ENCODE measurements at places on chromosomes 3 and 15. TPM values are rescaled to one million over a fixed set of nuclear protein-coding genes. Genes with fewer than 3 reads are reported as not detected.

- no peak for DNase-seq
Observed at GRCh38 chr15:79897701-79898113, 893 bp upstream of the MTHFS start.

DNA sequence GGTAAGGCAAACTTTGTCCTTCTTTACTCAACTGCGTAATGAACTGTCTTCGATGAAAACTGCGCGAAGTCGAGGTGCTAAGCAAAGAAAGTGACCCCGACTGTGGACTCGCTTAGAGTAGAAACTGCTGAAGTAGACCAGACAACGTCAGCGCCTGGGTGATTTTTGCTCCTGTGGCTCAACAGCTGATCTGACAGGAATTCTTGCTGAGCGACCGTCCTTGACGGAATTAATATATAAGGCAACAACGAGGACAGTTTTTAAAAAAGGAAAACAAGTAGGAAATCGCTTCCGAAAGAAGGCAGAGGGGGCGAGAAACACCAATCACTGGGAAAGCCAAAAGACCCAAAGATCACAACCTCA is 541 bp downstream of the RPS27L start:
- peak; percentile 28 for DNase-seq

DNA sequence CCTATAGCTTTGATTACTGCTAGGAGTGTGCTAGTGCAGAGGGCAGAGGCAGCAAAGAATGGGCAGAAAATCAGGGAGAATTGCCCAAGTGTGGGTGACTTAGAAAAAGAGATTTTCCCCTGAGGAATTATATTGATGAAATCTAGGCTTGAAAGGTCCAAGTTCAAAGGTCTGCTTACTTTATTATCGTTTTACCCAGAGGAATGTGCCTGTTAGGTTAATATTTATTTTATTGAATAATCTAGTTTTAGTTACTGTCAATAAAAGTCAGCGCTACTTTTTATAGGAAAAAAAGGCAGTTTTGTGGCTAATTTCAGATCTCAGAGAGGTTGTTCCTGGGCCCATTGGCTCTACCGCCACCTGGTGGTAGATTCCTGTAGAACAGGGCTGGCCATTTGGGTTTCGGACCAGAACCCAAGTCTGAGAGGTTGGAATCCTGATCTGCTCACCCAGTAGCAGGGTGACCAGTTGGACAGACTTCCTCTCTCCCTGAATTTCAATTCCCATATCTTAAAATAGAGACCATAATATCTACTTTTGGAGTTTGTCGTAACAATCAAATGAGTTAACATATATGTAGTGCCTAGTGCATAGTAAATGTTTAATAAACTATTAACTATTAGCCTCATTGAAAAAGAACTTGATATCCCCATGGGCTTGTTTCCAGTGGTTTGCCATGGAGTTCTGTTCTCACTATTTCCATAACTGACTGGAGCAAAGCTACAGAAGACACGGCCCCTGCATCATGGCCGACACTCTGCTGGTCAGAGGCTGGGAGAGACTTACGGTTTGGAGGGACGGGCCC is 62.7 kb upstream of the ZNF148 start:
- DNase-seq, result peak; percentile 73

DNA sequence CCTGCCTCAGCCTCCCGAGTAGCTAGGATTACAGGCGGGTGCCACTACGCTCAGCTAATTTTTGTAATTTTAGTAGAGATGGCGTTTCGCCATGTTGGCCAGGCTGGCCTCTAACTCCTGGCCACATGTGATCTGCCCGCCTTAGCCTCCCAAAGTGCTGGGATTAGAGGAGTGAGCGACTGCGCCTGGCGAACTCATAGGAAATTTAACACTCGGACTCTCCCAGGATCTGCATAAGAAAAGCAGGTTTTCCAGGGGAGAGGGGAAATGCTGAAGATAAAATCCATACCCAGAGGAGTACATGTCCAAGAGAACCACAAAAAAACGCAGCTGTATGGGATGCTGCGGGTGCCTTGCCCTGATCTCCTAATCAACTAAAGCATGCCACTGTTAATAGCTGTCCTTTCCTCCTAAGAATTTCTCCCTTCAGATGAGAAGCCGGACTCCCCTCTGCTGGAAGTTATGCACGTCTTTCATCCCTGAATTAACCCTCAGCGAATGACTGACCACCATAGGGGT is 25.3 kb upstream of the TGFBR2 start:
- no peak for DNase-seq

DNA sequence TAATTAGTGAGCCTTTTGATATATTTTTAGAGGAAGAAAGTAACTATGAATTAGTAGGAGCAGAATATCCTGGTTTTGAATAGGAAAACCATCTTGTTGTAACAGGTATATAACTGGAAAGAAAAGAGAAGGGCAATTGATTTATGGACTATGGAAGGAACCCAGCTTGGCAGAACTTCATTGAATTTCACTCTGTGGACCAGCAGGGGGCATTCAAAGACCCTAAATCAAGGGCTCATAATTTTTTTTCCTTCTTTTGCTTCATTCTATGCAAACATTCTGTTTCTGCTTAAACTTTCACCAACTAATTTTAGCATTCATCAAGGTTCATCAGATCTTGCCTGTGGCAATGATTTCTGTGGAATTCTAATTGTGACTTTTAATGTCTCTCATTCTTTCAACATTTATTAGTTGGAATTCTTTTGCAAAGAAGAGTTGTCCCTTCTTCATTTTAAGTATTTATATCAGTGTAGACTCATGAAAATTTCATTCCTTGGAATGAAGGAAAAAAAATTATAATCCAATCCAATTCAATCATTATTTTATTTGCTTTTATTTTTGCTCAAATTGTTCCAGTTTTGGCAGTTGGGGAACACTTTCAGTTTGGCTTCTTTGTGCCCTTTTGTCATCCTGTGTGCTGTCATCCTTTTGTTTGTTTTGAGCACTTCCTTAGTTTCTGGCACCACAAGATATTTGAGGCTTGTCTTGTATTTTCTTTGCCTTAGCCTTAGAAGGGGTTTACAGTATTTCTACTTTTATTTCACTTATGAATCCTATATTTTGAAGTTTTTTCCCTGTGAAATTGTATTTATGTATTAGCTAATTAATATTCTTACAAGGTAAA is 30.4 kb downstream of the NXPE3 start:
- DNase-seq, result no peak

GRCh38 chr3:151350656-151351055 is 21.3 kb upstream of the P2RY13 start:
- no peak for DNase-seq

DNA sequence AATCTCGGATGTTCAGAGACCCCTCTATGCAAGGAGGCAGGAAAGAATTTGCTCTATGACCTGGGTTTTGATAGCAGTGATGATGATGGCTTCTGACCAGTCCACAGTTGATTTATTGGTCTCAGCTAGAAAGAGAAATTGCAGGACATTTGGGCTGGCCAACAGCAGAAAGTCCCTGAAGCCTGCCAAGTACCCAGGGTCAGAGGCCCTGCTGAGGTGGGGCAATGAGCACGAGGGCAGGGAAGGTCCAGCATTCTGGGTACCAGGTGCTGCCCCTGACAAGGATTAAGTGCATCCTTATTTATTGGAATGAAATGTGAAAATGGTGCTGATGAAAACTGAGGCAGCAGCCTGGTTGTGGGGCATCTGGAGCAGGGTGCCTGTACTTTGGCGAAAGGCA is 19.8 kb downstream of the C3orf62 start:
- no peak for DNase-seq

EXD1 gene
- not detected for total RNA-seq

MKRN2OS gene
- total RNA-seq, result not detected

PLSCR5 gene
- not detected for total RNA-seq

All from ovary (tissue), 10 donors.